ENCODE measurements at places on chromosomes 7 and 10.
A peak's percentile ranks its signal among the peaks of the same experiment; 100 is the strongest.

DNA sequence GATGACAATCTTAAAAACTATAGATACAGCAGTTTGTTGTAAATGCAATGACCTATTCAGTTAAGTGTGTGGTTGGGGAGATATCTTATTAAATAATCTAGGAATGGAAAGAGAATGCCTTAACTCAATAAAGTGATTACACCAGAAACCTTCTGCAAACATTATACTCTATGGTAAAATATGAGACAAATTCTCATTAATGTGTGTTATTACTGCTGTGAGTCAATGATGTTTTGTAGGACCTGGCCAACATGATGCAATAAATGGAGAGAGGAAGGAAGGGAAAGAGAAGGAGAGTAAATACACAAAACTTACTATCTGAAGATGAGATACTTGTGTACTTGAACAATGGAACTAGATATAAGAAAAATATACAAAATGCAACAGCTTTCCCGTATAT lies 25.1 kb downstream of the MKX start:
- DNase-seq: no peak

- no peak for DNase-seq
Observed at GRCh38 chr7:133512560-133512959, 259.7 kb downstream of the EXOC4 start.

DNA sequence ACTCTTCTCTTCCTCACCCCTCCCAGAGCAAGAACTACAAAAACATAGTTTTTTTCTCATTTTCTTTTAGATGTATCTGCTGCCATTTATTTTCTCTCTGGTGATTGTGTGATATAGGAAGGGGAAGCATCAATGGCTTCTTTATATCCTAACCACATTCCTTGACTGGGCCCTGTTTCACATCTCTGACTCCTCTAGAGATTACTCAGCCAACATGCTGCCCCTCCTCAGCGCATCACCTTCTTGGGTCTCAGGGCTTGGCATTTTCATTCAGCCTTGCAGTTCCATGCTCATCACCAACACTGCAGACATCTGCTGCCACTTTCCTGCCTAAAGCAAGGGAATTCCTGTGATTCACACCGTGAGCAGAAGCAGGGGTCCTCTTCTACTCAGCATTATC lies 705.5 kb downstream of the AUTS2 start:
- DNase-seq: peak; percentile 56

- peak; percentile 29 for DNase-seq
Observed at GRCh38 chr10:75542084-75542483, 110.7 kb downstream of the LRMDA start.

DNA sequence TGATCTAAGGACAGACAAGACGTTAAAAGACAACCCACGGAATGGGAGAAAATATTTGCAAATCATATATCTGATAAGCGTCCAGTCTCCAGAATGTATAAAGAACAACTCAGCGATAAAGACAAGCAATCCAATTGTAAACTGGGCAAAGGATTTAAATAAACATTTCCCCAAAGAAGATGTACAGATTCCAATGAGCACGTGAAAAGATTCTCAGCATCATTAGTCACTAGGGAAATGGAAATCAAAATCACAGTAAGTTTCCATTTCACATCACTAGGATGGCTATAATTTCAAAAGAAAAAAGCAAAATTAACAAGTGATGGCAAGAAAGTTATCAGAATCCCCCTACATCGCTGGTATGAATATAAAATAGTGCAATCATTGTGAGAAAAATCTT lies 316.1 kb downstream of the SFMBT2 start:
- DNase-seq: no peak

DNA sequence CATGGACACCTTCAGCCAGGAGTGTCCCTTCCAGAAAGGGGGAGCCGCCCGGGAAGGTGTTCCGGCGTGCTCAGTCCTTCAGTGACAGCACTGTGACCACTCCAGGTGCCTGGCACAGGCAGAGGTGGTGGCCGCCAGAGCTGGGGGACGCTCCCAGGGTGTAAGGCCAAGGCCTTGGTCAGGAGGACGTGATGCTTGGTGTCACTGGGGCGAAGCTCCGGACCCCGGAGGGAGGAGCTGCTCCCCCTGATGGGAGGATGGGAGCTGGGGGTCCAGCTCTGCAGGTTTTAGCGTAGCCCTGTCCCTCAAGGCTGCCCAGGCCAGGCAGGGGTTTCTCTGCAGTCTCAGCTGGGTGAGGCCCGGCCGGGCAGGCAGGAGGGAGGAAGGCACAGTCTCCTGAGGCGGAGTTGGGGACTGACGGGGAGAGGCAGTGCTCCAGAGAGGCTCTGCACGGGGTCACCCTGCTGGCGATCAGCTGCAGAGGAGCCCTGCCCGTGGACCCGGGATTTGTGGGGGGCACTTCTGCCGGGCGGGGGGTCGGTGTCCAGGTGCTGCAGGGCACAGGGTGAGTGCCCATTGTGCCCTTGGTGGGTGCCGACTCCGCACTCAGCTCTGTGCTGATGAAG lies 56.5 kb upstream of the DNAJB6 start:
- no peak for DNase-seq

- no peak for DNase-seq
Observed at GRCh38 chr7:83362871-83363550, 200.3 kb upstream of the PCLO start.

DNA sequence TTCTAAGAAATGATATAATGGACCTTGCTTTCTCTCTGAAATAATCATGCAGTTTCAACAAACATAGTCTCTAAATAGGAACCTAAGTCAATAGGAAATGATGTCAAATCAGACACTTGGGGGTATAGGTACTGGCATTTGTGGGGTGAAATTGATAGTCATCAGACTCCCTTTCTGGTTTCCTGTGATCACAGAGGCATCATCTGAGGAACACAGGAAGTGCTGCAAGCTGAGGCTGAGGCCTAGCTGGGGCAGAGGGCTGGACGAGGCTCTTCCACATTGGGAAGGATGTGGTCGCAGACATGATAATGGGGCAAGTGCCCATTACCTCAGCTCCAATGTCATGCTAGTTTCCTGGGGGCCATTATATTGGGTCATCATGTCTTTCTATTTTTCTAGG lies 33.5 kb upstream of the TARP start:
- DNase-seq: no peak

- DNase-seq: no peak
Observed at GRCh38 chr10:59688921-59689351, 20.7 kb downstream of the SLC16A9 start.

DNA sequence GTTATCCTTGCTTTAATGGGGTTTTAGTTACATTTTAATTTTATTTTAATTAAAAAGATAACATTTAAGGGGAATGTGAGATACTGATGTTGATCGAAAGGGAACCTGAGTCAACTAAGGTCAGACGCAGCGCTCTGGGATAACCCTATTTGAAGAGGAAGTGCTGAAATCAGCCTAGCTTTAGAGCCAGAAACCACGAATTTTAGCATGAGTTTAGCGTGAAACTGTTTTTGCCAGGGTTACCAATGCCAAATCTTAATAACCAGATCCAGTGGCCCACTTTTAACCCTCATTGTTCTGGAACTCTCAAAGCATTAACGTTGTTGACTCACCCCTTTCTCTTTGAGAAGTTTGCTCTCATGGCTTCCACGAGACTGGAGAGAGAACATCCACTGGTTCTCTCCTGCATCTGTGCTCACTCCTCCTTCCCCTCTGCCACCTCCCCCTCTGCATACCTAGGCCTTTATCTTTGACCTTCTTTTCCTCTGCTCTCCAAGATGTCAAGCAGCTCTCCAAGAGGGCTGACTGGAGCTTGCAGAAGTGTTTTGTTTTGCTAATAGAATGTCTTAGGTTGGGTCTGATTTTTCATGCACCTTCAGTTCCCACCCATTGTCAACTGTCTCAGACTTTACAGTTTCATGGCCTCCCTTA lies 198.3 kb upstream of the CELF2 start:
- no peak for DNase-seq

GRCh38 chr7:38539477-38540081 lies 91.6 kb downstream of the AMPH start:
- no peak for DNase-seq

DNA sequence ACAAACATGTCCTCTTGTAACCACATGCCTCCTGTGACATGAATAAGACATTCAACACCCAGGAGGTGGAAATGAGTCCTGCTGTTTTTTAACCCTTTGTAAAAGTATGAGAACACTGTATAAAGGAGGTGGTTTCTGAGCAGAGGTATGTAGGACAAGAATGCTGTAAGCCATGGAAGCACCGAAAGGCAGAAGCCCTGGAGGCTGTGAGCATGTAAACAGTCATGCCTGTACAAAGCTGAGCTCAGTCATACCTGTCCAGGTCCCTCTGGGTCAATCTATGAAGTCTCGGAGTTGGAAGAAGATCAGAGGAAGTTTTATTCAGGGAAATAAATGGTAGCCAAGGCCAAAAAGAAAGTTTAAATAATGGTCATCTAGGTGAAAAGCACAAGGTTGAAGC lies 34.7 kb upstream of the XPNPEP1 start:
- DNase-seq: no peak

GRCh38 chr7:4468320-4469102 lies 213.6 kb upstream of the FOXK1 start:
- DNase-seq: no peak

DNA sequence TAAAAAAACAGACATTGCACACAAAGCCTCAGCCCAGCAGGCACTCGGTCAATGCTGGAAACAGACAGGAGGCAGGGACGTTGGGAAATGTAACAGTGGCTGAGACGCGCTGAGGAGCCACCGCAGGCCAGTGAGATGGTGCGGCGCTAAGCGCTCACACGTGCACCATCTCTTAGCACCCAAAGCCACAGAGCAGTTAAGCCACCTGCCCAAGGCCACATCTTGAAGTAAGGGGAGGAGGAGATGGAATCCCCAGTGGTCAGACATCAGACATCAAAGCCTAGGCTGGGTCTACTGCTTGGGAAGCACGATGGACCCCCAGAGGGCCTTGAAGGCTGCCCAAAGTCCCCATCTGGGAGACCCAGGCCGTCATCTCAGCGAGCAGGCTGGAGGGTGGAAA lies 15.6 kb downstream of the LAT2 start:
- DNase-seq: no peak

DNA sequence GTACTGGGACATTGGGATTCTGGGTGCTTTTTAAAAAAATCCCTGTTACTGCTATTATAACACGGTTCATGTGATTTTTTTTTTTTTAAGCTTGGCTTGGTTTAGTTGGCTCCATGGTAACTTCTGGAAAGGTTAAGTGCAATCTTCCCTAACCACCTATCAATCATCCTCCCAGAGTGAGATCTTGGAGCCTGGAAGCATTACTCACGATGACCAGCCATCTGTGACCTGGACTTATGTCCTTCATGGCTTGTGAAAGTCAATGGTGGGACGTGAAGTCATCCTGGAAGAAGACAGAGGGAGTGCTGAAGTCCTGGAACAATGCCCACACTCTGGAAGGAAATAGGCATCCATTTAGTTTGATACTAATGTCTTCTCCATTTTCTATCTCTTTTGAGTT lies 135.5 kb upstream of the FRMD4A start:
- no peak for DNase-seq

Data from foreskin melanocyte (primary cell).